Fibroblast of lung (primary cell): ENCODE measurements at places on chromosomes 16 and 17.

DNA sequence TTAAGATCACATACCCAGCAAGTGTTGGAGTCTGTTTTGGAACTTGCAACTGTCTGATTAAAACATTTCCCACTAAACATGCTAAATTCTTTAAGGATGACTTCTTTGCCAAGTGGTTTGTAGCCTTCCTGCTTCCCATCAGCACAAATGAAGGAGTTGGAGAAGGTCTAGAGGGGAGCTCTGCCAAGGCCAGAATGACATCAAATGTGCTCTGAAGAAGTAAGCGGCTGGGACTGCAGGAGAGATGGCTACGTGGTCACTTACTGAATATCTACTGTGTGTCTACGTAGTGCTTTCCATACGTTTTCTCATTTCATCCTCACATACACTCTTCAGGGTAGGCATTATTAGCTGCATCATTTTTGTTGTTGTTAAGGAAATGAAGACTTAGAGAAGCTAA lies 135.7 kb upstream of the NLRP1 start:
- DNase-seq, result no peak

GRCh38 chr16:55532227-55532626 lies 23.4 kb downstream of the LPCAT2 start:
- DNase-seq, result no peak

- no peak for DNase-seq
These were observed 72.4 kb downstream of the NOG start for GRCh38 chr17:56665864-56666263.

GRCh38 chr16:54055864-54056263 lies 230.7 kb downstream of the IRX3 start:
- DNase-seq, result no peak

DNA sequence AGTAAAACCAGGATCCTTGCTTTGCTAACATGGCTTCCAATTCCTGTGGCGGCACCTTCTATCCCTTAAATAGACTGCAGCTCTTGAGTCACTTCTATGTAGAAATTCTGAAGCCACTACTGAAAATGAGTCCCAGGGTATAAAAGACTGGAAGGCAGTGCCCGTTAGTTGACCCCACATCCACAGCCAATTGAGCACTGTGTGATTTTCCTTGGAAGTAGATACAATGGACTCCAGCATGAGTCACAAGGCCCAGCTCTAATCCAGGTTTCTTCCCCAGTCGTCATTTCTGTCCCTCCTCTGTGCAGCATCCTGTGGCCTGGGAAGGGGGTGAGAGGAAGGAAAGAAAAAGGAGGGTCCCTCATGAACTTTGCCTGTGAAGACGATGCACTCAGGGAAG lies 69.5 kb downstream of the HLF start:
- DNase-seq, result peak; percentile 78

DNA sequence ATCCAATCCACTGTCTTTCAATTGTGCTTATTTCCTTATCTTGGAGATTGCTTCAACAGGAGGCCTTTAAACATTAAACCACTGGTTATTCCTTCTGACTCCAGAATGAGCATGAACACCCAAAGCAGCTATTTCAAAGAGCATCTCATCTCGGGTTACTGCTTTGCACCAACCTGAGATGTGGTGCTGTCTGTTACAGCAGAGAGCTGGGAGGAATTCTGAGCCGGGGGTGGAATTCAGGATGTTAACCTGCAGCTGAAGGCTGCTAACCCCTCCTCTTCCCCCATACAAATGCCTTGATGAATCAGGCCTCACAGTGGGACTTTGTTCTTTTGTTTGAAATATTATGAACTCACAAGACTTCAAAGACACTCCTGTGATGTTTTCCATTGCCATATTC lies 113.1 kb downstream of the SHISA9 start:
- no peak for DNase-seq

DNA sequence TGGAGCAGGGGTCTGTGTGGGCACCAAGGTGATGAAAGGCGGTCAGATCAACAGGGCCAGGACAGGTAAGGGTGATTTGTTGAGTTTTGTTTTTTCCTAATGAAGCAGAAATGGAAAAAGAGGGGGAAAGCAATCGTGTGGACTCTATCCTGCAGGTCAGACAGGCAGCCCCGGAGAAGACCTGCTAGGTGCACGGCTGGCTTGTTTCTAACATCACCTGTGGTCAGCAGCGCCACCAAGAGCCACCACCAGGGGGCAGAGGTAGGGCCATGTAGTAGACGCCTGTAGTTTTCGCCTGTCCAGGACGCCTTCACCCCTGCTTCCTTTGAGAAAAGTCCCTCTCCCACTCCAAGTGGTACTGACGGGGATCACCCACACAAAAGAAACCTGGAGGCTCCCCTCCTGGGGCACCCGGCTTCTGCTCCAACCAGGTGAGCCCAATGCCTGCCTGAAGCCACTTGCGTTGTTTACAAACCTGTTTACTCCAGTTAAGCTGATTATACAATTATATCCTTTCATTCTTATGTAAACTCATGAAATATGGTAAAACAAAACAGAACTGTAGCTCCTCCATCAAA lies 54.2 kb upstream of the SEC14L1 start:
- peak; percentile 60 for DNase-seq

DNA sequence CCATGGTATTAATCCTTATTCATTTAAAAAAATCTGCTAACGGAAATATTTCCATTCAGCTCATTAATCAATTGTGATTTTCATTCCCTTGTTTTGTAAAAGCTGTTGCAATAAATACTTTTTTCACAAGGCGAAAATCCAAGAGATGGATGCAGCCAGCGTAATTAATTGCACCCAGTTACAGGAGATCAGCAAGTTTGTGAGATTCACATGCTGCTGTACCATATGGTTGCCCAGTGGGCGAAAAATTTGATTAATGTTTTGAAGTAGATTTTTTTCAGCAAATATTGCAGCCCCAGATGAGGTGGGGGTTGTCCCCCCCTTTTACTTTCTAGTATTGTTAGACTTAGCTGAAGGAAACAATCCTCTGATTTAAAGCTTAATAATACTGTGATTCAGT lies 186.6 kb downstream of the WWOX start:
- DNase-seq, result no peak

DNA sequence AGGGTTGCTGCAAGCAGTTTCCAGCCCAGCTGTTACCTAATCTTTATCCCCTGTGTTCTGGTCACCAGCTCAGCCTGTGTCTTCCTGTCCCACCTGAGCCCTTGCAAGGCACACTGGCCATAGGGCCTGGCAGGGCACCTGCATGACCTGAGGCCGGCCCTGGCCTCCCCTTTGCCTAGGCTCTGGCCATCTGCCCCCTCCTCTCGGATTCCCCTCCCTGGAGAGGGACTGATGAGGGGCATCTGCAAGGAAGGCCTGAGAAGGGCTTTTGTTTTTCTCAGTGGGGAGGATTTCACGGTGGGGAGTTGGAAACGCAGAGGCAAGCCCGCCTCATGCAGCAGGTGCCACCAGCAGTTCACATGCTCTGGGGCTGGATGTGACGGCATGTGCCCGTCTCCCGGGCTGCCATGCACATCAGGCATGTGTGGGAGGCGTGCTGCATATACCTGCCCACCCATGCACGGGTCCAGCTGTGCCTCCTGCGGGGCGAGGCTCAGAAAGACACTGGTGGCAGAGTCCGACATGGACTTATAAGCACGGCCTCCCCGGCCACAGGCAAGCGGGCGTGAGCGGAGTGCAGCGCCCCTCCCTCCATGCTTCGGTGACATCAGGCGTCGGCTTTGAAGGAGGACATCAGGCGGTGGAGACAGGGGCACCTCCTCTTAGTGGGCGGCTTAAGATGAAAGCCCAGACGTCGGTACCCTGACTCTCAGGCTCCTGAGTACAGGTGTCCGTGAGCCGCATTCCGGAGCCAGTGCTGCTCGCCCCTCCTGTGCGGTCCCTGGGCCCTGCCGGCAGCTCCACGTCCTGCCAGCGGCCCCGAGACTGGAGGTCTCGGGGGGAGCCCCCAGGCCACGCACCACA lies 16.5 kb downstream of the ASPSCR1 start:
- DNase-seq, result no peak

GRCh38 chr17:30341703-30342249 lies 7.9 kb upstream of the TMIGD1 start:
- DNase-seq, result no peak

DNA sequence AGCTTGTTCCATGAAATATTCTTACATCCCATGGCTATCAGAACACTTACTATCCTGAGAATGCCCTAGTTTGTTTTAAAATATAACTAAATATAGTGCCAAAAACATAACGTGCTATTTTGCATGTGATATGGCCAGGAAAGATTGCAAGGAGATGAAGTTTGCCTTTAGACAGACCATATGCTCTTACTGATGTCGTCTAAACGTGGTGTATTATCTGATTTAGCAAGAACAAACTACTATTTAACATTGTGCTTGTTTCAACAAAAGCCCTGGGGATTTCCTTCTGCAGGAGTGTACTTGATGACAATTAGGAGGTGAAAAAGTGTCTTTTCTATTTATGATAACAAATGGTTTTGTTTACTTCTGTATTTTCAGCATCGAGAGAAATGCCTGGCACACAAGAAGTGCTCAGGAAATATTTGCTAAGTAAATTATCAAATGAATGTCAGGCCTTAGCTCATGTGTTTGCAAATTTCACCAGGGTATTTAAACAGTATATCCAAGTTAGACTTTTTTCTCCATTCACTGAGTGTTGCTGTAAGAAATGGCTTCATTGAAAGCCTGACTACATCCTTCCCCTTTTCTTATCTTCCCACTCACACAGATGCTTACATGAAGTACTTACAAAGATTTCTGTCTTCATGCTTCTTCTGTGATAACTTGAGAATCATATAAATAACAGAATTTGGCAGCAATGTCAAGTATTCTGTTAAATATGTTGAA lies 1033.6 kb downstream of the CDH8 start:
- no peak for DNase-seq

DNA sequence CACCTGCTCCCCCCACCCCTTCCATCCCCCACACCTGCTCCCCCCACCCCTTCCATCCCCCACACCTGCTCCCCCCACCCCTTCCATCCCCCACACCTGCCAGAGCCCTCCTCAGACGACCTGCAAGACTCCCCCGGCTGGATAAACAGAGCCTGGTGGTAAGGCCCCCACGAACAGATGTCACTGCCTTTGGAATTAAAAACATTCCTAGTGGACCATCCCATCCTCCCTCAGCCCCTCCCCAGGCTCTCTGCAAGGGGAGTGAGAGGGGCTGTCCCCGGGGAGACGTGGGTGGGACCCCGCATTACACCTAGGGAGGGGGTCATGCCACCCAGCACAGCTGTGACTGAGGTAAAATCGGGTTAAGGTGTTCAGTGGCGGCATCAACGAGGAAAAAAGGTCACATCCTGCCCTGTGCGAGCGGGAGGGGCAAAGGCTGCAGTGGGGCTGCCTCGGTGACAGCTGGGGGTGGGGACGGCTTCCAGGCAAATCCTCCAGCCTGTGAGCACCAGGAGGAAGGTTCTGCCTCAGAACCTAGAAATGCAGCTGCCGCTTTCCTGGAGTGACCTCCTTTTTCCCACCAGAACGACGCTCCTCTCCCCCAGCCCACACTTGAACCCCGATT lies 38.7 kb downstream of the TIMM22 start:
- no peak for DNase-seq

DNA sequence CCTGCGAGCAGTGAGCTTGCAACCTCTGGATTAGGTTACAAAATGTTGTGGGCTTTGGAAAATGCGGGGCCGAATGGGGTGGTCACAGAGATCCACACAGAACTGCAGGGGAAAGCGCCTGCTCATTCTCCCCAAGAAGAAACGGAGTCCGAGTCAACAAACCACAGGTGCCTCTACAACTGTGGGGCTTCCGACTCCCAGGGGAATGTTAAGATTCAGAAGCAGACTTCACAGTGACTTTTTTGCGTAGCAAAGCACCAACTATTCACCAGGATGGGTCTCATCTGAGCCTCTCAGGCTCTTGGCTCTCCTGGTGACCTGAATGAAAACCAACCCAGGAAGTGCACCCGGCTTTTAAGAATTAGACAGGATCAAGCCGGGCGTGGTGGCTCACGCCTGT lies 33.7 kb downstream of the NUBP1 start:
- no peak for DNase-seq

DNA sequence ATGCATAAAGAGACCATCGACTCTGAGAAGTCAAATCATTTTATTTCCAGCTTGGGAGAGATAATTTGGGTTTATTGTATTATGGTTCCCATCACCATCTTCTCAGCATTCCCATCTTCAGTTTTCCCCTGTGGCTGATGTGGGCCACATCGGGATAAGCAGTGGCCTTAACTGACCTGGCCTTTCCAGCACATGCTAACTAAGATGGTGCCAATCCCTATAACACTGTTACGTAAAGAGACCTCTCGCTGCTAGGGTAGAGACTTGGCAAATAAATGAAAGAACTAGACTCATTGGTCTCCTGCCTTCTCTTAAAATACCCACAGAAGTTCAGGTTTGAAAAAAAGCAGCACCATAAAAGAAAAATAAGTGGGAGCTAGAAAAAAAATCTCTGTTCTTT lies 49.4 kb downstream of the VPS35L start:
- DNase-seq, result no peak

DNA sequence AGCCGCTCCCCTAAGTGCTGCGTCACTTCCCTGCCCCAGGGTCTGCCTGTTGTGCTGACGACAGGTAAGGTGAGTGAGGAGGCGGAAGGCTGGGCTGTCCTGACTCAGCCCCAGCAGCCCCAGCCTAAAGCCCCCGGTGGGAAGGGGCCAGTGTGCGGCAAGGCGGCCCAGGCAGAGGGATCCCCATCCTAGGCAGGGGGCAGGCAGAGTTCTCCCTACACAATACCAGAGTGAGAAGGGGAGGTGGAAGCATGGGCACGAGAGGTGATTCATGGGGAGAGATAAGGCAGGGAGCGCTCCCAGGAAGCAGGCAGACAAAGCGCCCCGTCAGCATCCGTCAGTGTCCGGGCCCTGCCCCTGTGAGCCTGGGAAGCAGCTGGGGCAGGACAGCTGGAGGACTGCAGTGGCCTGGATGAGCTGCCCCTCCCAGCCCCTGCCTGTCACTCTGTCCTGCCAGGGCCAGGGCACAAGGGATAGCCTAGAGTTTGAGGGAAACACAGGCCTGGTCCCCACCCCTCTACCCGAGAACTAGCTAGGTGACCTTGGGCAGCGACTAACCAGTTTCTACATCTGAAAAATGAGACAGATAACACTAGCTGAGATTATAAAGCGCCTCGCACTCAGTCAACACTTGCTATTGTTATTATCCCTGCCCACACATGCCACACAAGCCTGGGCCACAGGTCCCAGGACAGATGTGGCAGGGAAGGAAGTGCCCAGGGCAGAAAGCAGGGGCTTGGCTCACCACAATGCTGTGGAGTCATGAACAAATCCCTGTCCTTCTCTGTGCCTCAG lies 3.8 kb downstream of the FAM83G start:
- DNase-seq, result peak; percentile 11

DNA sequence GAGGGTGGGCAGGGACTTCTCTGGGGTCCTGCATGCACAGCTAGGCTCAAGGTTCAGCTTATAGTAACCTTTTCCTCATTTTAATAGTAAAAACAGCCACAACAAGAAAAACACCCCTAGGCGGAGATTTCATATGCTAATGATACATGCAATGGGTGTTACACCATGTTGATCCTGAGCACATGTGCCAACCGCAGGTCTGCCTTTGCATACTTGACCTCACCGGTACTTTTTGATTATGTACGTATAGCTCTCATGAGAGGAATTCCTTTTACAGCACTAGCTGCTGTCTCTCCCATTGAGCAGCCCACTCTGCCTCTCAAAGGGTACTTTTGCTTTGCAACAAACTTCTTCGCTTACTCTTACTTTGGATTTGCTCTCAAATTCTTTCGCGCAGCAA lies 1.9 kb downstream of the KRTAP4-8 start:
- DNase-seq, result no peak

GRCh38 chr16:20387978-20388377 lies 16.6 kb downstream of the PDILT start:
- DNase-seq, result no peak
